Amygdala (tissue), 56 donors: ENCODE measurements at places on chromosomes 1 and 21.

GRCh38 chr21:45048968-45049367 lies 25.4 kb upstream of the ADARB1 start:
- no peak for DNase-seq

DNA sequence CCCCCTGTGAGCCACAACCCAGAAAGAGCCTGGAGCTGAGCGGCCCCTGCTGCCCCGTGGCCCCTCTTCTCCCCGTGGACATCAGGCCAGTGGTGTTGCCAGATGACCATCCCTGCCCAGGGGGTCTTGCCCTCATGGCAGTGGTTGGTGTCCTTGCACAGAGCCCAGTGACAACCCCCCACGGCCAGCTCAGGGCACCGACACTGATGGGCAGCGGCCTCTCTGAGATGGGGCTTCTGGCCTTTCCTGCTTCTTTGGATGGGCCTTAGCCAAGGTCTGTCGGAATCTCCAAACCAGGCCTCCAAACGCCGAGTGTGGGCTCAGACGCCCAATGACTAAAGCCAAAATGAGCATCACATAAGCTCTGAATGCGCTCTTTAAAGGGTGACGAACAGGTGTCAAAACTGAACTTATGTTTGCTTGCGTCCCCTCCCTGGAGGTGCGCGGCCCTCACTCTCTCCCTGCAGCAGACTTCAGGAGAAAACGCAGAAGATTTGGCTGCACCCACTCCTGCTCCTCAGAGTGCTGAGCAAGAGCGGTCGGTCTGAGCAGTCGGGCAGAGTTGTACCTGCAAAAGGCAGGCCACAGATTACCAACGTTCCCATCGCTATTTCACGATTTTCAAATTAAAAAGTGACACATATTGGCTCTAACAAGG lies 41.9 kb downstream of the UBE2G2 start:
- DNase-seq = no peak

GRCh38 chr1:91020486-91020885 lies 1.3 kb downstream of the ZNF644 start:
- DNase-seq = no peak

- DNase-seq = no peak
These were observed 7.1 kb downstream of the FOXO6 start for GRCh38 chr1:41368366-41368765.

DNA sequence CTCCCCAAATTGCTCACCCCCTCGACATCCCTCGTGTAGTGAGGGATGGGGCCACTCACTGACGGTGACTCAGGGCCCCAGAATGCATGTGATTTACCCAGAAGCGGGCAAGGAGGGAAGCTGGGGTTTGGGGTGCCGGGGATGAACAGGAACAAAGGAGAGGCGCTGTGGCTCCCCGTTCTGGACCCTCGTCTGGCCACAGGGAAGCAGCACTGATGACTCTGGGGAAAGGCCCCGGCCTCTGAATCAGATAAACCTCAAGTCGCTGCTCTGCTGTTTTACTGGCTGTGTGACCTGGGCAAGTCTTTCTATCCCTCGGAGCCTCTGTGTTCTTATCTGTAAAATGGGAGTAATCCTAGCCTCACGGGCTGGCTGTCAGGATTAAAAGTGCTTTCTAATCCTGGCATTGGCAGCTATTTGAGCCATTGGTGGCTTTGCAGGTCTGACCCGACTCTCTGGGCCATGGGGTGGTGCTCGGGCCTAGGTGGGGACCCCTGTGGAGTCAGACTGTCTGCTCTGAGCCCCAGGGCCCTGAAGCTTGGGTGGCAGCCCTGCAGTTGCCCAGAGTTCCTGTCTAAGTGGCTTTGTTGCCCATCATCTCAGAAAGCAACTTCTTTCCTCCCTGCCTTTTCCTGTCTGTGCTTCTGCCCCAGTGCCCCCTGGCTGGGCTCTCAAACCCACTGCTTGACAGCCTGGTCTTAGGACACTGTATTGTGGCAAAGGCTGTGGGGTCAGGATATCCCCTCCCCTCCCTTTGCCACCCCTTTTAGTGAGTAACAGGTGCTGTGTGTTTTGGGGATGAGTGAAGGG lies 5.5 kb downstream of the TNFRSF1B start:
- DNase-seq = no peak

DNA sequence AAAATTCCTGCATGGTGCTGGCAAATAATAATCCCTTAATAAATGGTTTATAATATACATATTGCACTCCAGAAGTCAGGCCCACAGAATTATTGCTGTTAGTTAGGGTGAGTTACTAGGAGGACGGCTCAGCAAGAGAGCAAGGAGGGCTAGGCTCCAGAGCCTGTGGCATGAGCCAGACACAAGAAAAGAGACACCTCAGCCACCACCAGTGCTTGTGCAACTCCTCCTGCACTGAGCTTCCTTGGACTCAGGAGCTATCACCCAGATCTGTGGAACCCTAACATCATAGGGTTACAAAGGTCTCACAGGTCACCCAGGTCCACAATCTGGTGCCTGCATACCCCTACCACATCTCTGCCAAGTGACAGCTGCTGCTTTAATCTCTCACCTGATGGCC lies 12.8 kb upstream of the LRRC8D start:
- DNase-seq = no peak

DNA sequence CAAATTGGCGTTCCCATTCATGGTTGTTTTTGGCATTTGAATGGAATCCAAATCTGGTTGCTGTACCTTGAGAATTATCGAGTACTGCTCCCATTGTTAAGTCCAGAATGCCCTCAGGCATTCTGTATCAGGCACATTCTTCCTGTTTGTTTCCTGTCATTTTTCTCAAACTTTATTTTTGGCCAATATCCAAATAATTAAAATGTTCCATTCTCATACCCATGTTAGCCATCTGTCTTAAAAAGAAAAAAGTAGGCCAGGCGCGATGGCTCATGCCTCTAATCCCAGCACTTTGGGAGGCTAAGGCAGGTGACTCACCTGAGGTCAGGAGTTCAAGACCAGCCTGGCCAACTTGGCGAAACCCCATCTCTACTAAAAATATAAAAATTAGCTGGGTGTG lies 29.3 kb upstream of the SHISA4 start:
- DNase-seq = no peak

DNA sequence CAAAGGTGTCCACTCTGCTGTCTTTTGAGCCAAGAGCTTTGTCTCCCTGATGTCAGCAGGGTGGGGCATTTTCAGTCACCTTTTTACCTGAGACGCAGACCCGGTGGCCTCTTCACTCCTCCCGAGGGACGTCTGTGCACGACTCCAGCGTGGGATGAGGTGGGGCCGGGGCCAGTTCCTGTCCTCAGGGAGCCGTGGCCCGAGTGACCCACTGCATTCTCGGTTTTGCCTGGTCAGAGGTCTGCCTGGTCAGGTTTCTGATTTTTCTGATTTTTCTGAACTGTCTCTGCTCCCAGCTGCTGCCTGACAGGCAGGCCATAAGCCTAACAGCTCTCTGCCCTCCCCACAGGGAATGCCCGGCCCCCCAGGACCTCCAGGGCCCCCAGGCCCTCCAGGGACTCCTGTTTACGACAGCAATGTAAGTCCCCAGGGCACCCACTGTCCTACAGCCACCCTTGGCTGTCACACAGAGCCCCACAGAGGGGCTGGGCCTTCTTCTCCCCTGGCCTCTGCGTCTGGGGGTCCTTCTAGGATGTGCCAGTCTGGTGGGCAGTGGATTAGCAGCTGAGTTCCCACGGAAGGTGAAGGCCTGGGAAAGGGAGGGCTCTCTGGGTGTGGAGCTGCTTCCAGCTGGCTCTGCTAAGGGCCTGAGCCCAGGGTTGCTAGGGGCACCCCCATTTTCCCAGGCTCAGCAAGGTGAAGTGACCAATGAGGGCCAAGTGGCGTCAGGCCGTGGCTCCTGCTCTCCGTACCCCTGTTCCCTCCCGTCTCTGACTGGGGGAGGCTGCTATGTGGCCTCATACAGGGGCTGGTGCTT lies 45.9 kb downstream of the SLC19A1 start:
- no peak for DNase-seq

GRCh38 chr1:183126528-183126927 lies 59.5 kb upstream of the LAMC2 start:
- no peak for DNase-seq

DNA sequence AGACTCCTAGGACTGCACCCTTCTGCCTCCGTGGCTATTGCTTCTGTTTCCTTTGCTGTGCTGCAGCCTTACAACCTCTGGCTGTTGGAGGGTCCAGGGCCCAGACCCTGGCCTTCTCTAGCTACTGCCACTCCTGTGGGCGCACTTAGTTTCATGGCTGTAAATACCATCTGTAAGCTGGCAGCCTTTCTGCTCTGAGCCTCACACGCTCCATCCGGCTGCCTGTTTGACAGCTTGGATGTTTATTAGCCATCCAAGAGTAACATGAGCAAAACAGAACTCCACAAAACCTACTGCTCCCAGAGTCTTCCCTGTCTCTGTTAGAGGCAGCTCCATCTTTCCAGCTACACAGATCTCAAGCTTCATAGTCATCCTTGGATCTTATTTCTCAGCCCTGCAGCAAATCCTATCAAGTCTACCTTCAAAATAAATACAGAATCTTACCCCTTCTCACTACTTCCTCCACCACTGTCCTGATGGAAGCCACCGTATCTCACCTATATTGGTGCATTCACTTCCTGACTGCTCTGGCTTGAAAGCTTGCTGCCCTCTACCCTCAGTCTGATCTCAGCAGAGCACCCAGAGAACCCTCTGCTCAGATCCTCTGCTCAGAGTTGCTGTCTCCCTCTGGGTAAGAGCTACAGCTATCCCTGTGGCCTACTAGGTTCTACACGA lies 19.1 kb downstream of the SLC25A33 start:
- no peak for DNase-seq

GRCh38 chr1:78472851-78473496 lies 17.8 kb upstream of the PTGFR start:
- no peak for DNase-seq

- no peak for DNase-seq
These were observed 340.0 kb downstream of the NPHP4 start for GRCh38 chr1:5651964-5652821.

DNA sequence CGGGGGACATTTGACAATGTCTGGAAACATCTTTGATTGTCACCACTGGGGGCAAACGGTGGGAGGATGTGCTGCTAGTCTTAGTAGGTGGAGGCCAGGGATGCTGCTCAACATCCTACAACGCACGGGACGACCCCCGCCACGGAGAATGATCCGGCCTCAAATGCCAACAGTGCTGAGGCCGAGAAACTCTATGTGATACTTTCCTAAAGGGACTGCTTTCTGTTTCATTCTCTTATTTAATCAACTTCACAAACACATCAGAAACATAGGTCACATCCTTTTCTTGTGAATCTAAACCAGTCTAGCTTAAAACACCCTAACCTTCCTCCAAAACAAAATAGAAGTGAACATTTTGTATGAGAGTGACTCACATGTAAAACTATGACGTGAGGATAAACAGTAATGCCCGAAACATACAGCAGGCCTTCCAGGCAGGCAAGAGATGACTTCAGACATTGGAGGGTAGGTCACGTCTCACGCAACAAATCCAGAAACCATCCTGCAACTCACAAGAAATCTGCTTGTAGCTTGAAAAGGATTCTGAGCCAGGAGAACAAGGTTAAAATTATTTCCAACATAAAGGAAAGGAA lies 37.2 kb upstream of the ETS2 start:
- DNase-seq = no peak

DNA sequence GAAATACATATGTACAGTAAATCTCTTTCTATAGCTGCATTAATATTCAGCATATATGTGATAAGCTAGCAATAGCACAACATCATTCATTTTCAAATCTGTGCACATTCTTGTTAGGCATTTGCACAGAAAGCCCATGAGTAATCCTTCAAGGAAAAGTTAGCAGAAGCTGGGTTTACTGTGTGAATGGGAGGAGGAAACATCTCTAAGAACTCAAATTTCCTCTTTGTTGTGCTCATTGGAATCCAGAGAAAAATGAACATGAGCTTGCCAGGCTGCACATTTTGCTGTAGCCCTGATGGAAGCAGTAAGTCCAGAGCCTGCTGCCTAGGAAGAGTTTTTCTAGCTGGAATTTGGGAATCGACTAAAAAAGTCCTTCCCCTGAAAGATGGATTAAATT lies 214.2 kb upstream of the FOXD3 start:
- no peak for DNase-seq

DNA sequence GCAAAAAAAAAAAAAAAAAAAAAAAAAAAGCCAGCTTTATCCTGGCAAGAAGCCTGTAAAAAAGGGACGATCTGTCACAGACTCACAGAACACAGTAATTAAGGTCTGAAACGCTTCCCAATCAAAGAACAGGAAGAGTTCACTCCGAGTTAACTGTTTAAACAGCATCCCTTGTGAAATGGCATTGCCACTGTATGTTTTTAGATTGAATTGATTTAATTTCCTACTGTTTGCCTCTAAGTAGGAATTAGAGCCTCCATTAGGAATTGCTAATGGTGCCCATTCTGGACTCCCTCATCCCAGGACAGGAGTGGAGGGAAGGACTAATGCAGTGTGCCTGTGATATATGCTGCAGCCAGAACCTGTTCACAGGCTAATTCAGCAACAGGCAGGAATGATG lies 370.8 kb downstream of the RWDD3 start:
- DNase-seq = no peak

- DNase-seq = no peak
These were observed 47.6 kb downstream of the TYW3 start for GRCh38 chr1:74780594-74780993.

GRCh38 chr1:209150114-209150513 lies 433.4 kb upstream of the CAMK1G start:
- DNase-seq = no peak

DNA sequence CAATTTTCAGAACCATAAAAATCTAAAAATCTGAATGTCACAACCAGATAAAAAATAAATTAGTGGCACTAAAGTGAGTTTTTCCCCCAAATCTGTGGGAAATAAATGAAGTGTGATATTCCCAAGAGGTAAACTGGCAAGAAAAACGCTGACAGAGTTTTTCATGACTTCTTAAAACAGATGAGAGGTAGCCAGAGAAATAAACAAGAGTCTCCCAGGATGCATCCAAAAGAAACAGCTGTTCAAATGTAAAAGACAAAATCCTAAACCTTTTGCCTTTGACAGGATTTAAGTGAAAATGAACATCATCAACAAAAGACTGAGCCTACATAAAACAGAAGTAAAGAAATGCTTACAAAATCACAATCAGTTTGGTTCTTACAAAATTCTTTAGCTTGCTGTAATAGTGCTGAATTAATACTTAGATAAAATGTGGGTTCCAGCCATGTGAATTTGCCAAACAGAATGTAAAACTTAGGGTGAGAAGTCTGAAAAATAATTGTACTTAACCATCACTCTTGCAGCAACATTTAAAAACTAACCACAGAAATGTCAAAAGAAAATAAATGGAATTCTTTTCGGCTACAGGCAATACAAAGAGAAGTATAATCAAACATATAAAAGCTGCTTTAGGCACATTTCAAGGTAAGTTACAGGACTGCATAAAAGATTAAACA lies 133.6 kb downstream of the EIF4G3 start:
- no peak for DNase-seq

DNA sequence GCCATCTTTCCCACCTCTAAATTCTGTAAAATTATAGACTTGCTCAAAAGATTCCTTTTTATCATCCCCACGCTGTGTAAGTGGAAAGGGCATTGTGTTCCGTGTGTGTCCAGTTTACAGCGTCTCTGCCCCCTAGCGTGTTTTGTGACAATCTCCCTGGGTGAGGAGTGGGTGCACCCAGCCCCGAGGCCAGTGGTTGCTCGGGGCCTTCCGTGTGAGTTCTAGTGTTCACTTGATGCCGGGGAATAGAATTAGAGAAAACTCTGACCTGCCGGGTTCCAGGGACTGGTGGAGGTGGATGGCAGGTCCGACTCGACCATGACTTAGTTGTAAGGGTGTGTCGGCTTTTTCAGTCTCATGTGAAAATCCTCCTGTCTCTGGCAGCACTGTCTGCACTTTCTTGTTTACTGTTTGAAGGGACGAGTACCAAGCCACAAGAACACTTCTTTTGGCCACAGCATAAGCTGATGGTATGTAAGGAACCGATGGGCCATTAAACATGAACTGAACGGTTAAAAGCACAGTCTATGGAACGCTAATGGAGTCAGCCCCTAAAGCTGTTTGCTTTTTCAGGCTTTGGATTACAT lies 61.9 kb downstream of the POFUT2 start:
- DNase-seq = no peak
